ENCODE measurements at places on chromosomes 7 and 10. TPM values are rescaled to one million over a fixed set of nuclear protein-coding genes. Genes with fewer than 3 reads are reported as not detected.
A peak's percentile ranks its signal among the peaks of the same experiment; 100 is the strongest.

DNA sequence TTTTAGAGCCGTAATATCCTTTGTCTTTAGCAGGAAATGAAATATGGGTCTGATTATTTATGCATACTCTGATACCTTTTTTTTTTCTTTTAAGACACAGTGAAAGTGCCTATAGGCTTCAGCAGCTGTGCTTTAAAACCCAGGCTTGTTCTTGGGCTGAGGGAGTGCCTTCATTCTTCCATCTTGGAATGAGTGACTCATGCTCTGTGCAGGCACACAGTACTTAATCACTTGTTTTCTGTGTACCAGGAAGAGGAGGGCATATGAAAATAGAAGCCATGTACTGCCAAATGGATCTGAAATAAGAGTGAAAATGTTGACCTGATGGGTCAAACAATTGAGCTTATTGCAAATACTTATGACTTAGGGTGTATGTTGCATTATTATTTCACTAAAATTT, 12.0 kb downstream of the INPP5F start:
- H3K4me1 ChIP-seq = peaks cover 27% of the 10 kb centered on the region
- DNase-seq = peak; percentile 20
- H3K4me3 ChIP-seq = no peak overlapping the region
- H3K27ac ChIP-seq = no peak overlapping the region
- no peaks in the 10 kb centered on the region for H3K36me3 ChIP-seq
- no peaks in the 10 kb centered on the region for H3K27me3 ChIP-seq

DNA sequence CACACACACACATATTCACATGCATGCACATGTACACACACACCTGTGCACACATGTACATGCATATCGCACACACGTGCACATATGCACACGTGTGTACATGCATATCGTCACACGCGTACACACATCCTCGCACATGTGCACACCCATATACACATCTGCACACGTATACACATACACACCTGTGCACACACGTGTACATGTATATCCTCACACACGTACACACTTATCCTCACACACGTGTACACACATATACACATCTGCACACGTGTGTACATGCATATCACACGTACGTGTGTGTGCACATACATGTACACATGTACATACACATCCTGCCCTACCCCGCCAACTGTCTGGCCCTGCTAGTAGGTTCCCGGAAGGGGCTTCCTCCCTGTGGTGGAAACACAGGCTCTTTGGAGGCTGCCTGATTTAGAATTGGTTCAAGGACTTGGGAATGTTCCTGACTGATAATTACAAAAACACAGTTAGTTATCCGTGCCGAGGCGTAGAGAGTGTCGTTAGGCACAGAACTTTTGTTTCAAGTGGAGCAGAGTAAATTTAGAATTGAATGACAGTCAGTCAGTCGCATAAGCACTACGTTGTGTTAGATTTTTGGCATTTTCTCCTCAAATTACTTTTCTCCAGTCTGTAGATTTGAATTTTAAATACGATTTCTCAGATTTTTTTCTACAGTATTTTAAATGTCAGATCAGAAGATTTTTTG, 18.5 kb upstream of the PRKAR1B start:
- no peaks in the 10 kb centered on the region for H3K4me1 ChIP-seq
- H3K4me3 ChIP-seq = no peak overlapping the region
- no peaks in the 10 kb centered on the region for H3K36me3 ChIP-seq
- no peak overlapping the region for H3K27ac ChIP-seq

DNA sequence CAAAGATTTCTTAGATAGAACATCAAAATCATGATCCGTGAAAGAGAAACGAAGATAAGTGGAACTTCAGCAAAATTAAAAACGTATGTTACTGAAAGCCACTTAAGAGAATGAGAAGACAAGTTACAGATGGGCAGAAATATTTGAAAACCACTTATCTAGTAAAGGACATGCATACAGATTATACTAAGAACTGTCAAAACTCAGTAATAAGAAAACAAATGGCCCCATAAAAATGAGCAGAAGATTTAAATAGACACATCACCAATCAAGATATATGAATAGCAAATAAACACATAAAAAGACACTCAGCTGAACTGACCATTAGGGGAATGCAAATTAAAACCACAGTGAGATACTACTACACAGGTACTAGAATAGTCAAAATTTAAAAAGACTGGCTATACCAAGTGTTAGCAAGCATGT, 343.7 kb downstream of the PTEN start:
- H3K4me1 ChIP-seq = no peaks in the 10 kb centered on the region
- no peak overlapping the region for H3K27ac ChIP-seq
- H3K36me3 ChIP-seq = no peaks in the 10 kb centered on the region
- H3K27me3 ChIP-seq = no peaks in the 10 kb centered on the region
- no peak for DNase-seq
- no peak overlapping the region for H3K4me3 ChIP-seq

DNA sequence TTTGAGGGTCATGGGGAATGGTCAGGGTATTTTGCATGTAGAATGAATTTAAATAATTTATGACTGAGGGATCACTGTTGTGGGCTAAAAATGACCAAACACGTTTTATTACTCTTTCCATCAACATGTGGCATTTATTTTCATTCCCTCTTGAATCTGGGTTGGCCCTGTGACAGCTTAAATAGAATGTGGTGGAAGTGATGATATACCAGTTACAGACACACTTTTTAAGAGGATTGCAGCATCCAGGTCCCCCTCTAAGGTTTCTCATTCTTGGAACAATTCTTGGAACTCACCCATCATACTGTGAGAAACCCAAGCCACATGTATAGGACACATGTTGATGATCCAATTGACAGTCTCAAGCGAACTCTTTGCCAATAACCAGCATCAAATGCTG, 272.4 kb downstream of the ETV1 start:
- H3K4me1 ChIP-seq = no peaks in the 10 kb centered on the region
- H3K27ac ChIP-seq = no peak overlapping the region
- no peaks in the 10 kb centered on the region for H3K36me3 ChIP-seq
- no peak overlapping the region for H3K4me3 ChIP-seq
- H3K27me3 ChIP-seq = no peaks in the 10 kb centered on the region

DNA sequence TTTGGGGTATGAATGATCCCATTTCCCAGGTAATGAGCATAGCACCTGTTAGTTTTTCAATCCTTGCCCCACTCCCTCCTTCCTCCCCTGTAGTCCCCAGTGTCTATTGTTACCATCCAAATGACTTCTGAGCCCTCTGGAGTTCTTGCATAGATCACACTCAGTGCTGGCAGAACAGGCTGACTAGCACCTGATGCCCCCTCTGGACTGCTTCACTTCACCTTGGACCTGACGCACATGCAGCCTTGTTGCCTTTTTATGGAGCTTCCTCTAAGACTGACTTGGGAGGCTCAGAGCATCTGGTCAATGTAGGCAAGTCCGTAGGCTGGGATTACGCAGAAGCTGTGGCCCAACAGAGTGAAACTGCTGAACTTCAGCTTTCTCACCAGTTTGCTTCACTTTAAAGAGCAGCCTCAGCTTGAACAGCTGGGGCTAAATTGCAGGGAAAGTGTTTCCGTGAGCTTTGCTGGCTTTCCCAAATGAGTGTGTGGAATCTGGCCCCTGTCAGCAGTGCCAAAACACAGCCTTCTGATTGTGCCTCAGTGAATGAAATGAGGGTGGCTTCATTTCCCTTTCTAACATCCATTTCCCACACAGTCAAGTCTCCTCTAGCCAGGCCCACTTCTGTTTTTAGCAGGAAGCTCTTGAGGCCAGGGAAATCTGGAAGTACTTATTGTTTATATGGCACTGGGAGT, 48.5 kb downstream of the NXPH1 start:
- H3K4me3 ChIP-seq = no peak overlapping the region
- H3K36me3 ChIP-seq = no peaks in the 10 kb centered on the region
- no peaks in the 10 kb centered on the region for H3K27me3 ChIP-seq
- no peak for DNase-seq
- no peak overlapping the region for H3K27ac ChIP-seq

DNA sequence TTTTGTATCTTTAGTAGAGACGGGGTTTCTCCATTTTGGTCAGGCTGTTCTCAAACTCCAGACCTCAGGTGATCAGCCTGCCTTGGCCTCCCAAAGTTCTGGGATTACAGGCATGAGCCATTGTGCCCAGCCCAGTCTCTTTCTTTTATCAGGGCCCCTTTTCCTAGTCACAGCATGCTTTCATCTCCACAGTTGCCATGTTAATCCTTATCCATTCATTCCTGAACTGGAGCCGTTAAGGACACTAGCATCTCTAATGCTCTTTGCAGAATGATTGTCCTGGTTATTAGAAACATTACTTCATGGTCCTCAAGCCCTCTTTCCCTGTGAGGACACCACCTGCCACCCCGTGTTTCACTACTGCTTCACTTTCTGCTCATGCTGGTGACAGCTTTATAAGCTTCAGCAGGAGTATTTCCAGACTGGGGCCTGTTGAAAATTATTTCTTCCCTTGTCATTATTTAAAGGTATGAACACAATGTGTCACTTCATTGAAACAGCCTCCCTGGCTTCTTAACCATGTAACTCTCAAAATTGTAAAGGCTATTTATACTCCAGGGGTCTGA, 313.9 kb downstream of the BMPER start:
- H3K4me3 ChIP-seq = no peak overlapping the region
- peak; percentile 51 for DNase-seq
- no peaks in the 10 kb centered on the region for H3K36me3 ChIP-seq
- H3K4me1 ChIP-seq = peaks cover 15% of the 10 kb centered on the region
- H3K27me3 ChIP-seq = no peaks in the 10 kb centered on the region
- no peak overlapping the region for H3K27ac ChIP-seq

The MSRB2 gene
- 17.2 TPM for total RNA-seq

- no peaks in the 10 kb centered on the region for H3K36me3 ChIP-seq
- no peaks in the 10 kb centered on the region for H3K27me3 ChIP-seq
- H3K27ac ChIP-seq = no peak overlapping the region
- no peak overlapping the region for H3K4me3 ChIP-seq
These were observed 26.5 kb upstream of the BET1 start for GRCh38 chr7:94030634-94031033.

The TEX36 gene
- total RNA-seq = not detected

The AKR1C2 gene
- 1.8 TPM for total RNA-seq

The GPNMB gene
- 0.99 TPM for total RNA-seq

DNA sequence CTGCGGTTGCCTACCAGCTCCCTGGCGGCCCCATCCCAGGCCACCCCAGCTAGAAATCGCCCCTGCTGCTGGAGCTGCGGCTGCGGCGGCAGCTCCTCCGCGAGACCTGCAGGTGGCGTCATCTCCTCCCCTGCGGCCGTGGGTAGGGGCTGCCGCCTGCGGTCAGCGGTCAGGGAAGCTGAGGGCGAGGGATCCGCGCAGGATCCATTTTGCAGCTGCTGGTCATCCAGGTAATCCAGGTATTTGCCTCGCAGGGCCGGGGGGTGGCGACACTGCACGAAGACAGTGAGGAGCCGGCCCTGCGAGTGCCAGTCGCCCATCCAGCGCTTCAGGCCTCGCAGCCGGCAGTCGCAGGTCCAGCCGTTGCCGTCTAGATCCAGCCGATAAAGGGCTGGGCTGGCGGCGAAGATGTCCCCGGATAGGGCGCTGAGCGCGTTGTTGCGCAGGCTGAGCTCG, 1.5 kb downstream of the TRIL start:
- peak overlapping the region; percentile 64 for H3K4me3 ChIP-seq
- peak; percentile 88 for DNase-seq
- peaks cover 47% of the 10 kb centered on the region for H3K27me3 ChIP-seq
- no peaks in the 10 kb centered on the region for H3K36me3 ChIP-seq
- H3K4me1 ChIP-seq = peaks cover 8% of the 10 kb centered on the region

The SVOPL gene
- total RNA-seq = 0.09 TPM

DNA sequence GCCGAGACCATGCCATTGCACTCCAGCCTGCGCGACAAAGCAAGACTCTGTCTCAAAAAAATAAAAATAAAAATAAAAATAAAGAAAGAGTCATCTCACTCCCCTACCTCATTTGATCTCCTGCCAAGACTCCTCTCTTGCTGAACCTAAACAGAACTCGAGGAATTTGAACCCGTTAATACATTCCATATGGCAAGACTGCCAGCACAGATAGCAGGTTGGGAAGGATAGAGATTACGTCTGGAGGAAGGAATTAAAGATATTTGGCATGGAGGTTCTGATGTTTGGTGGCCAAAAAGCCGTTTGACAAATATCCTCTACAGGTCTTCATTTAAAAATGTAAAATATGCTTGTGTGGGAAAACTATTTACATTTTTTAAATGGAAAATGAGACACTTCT, 549.6 kb downstream of the HTR7 start:
- H3K27me3 ChIP-seq = no peaks in the 10 kb centered on the region
- no peaks in the 10 kb centered on the region for H3K36me3 ChIP-seq
- no peak overlapping the region for H3K27ac ChIP-seq
- no peaks in the 10 kb centered on the region for H3K4me1 ChIP-seq
- DNase-seq = no peak

The MSMB gene
- total RNA-seq = not detected
